ENCODE measurements at places on chromosomes 3 and 15.

DNA sequence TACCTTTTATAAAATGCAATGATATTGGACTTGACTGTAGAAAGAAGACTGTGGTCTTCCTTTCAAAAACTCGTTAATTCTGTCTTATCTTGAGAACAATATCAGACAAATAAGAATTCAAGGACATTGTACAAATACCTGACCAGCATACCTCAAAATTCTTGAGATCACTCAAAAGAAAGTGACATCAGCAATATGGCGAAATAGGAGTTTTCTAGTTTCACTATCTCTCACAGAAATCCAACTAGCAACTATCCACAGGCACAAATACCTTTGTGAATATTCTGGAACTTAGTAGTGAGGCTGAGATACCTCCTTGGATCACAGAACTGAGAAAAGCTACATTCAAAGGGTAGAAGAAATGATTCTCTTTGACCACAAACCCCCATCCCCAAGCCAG, 419.7 kb downstream of the ZNF385D start:
- no peak for DNase-seq

GRCh38 chr15:81235276-81236123, 38.8 kb downstream of the IL16 start:
- no peak for DNase-seq

GRCh38 chr3:107432013-107432515, 54.8 kb downstream of the CCDC54 start:
- DNase-seq = no peak

DNA sequence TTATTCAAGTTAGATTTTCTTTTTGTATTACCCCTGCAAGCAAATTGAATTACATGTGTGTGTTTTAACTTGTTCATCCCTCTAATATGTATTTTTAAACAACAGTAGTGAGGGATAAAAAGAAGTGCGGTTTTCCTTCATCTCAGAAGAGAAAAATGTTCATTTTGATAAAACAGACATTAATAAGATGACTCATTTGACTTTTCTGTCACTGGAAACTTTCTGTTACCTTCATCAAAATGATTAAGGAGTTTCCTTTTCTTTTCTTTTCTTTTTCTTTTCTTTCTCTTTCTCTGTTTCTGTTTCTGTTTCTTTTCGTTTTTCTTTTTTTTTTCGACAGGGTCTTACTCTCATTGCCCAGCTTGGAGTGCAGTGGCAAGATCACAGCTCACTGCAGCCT, 53.0 kb downstream of the ECT2 start:
- no peak for DNase-seq

GRCh38 chr3:33419948-33420347, 20.3 kb downstream of the UBP1 start:
- DNase-seq = no peak

DNA sequence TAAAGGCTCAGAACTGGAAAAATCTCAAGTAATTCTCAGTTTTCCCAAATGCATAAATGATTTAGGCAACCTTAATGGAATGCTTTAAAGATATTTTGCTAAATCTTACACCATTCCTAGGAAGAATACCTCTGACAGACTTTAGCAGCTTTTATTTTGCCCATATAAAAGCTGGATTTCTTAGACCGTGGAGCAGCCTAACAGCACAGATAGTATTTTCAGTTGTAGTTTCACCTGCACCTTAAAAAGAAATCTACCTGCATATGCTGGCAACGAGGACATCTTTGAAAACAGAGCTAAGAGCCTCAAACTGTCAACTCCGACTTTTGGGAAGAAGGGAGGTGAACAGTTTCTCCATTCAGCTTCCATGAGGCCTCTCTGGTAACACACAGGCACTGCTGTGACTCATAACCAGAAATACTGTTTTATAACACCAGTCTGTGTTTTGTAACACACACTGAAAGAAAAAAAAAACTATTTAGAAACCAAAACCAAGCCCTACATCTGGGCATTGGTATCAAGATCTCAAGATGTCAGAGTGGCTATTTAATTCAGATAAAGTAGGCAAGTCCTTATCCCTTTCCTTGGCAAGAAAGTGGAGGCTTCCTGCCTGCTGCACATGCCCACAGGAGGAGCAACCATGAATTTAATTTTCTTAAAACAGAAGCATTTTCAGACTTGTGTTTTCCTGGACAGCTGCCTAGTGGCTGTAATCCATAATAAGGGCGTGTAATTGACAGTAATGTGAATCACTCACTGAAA, 181.5 kb upstream of the ICE2 start:
- DNase-seq = no peak

- DNase-seq = no peak
Measured at GRCh38 chr15:34609102-34610057, 25.9 kb upstream of the GOLGA8B start.

All from T-cell (primary cell).